NCI-H2227 treated with DMSO at 0.1 percent for 48 hours (cell line): ENCODE measurements at places on chromosomes 13 and 19.

GRCh38 chr13:80716610-80717081 is 375.7 kb upstream of the SPRY2 start:
- DNase-seq = no peak

- no peak for DNase-seq
Observed at GRCh38 chr13:34000955-34001354, 183.0 kb downstream of the RFC3 start.

- DNase-seq = no peak
Observed at GRCh38 chr13:29782798-29783197, 67.6 kb downstream of the UBL3 start.

DNA sequence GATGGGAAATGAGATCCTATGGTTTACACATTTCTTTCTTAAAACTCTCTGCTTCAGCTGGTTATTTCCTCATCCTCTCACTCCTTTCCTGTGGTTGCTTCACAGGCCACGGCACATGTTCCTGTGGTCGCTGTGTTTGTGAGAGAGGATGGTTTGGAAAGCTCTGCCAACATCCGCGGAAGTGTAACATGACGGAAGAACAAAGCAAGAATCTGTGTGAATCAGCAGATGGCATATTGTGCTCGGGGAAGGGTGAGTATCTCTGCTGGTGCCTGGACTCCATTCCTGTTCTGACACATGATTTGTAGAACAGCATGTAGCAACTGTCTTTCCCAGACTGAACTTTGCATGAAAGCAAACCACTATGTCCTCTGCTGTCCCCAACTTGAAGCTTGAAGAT is 254.2 kb downstream of the ITGBL1 start:
- no peak for DNase-seq

DNA sequence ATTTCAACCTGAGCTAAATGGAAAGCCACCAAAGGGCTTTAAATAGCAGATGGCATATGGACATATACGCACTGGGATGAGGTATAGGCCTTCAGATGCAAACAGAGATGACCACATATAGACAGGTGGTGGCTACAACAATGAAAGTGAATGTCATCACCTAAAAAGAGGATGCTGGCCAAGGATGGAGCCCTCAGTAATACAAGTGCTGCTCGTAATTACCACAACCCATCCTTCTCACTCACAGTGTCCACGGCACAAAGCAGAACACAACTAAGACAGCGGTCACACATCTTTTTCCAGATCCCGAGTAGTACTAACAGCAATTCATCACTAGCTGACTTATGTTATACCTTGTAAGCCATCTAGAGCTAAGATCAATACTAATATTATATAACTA is 18.2 kb upstream of the DOCK9 start:
- no peak for DNase-seq
